ENCODE measurements at places on chromosomes 2 and 18. TPM values are rescaled to one million over a fixed set of nuclear protein-coding genes. Genes with fewer than 3 reads are reported as not detected.

Gene LIMS3
- 0.72 TPM for total RNA-seq

Gene LIPG
- 0.64 TPM for total RNA-seq

- no peak for DNase-seq
These were observed 3.5 kb upstream of the GALNT5 start for GRCh38 chr2:157254041-157254440.

Gene PDE1A
- not detected for total RNA-seq

Gene CXCR1
- total RNA-seq, result not detected

DNA sequence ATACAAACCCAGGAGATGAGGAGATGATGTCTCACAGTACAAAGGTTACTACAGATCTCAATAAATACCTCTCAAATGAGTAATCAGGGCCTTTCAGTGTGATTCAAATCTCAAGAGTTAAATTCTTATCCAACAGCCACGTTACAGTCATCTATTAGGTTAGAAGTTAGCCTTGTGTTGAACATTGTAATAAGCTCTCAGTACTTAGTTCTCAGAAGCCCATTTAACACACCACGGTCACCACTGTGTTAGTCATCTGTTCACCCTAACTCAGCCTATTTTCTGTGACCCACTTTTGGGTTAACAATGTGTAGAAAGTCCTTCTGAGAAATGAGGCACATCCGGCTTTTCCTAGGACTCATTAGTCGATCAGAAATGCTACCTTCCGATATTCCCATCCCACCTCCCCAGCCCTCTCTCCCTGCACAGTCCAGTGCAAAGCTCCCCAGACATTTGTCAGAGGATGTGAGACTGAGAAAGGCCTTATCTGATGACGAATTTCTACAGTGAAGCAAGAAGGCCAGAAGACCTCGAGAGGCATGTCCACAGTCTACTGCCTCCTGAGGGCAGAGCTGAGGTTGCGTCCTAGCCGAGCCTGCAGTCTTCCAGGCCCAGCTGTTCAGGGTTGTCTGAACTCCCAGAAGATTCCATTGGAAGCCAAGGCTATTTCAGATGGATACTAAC is 92.6 kb downstream of the ACTR2 start:
- DNase-seq, result no peak

DNA sequence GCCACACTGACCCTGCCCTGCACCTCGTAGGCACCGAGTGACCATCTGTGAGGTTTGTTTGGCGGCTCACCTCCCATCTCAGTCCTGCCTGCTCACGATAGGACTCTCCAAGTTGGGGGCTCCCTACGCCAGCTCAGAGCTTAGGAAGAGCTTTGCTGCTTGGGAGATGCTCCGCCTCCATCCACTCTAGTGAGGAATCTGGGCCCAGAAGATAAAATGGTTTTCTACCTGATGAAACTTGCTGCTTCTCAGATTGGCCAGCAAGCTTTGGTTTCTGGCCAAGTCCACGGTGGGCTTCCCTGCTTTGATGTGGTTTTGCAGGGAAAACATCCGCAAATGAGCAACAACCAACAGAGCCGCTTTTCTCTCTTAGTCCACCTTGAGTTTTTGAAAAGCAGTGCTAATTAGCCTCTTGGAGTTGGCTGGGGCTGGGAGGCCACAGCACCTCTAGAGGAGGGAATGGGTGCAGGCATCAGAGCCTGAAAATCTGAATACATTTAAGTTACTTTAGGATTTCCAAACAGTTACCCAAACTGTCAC is 42.2 kb downstream of the THNSL2 start:
- no peak for DNase-seq

DNA sequence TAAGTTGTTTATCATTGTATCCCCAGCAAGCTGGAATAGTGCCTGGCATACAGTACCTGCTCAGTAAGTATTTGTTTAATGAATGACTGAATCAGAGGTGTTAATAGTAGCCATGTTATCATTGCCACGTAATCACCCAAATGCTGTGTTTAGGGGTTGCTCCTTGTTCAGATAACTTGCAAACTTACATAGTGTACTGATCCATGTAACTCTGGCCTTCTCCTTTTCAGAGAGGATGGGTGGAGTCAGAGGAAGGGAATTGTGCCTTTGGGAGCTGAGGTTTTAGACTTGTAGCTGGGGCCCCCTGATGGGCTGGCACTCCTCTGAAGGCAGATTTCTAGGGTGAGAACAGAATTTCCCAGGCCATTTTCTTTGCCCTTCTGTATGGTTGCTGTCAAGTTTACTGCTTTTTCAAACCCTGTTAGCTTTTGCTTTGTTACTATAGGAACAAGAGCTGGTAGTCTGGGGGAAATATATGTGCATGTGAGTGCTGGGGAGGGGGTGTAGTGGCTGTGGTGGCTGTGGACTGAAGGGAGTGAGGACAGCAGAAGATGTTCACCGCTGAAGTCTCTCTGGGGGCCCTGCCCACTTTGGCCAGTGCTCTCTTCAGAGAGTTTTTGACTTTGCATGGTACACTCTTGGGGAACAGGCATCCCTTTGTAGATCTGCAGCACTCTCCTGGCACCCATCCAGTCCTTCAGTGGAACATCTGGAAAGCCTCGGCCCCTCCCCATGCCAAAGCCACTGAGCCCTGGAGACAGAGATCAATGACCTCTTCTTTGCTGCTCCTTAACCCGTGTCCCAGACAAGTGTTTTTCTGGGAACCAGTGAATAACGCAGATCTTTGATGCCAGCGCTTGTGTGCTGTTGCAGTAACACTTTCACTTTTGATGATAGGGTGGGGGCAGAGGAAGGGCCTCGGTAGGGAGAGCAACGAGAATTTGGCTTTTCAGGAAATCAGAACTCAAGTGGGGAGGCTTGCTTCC is 209.0 kb downstream of the PRKCE start:
- peak; percentile 20 for DNase-seq

- no peak for DNase-seq
These were observed 145.5 kb downstream of the FTCDNL1 start for GRCh38 chr2:199705538-199705937.

Gene GALM
- 42.2 TPM for total RNA-seq

Gene ANKRD29
- not detected for total RNA-seq

Gene UGT1A10
- not detected for total RNA-seq

- no peak for DNase-seq
These were observed 10.8 kb downstream of the SNED1 start for GRCh38 chr2:241009191-241009590.

- DNase-seq, result no peak
These were observed 11.5 kb upstream of the NFATC1 start for GRCh38 chr18:79384151-79384807.

Gene SOX11
- total RNA-seq, result not detected

Gene LRRC30
- not detected for total RNA-seq

GRCh38 chr2:180442860-180443644 is 436.0 kb upstream of the CWC22 start:
- DNase-seq, result no peak

DNA sequence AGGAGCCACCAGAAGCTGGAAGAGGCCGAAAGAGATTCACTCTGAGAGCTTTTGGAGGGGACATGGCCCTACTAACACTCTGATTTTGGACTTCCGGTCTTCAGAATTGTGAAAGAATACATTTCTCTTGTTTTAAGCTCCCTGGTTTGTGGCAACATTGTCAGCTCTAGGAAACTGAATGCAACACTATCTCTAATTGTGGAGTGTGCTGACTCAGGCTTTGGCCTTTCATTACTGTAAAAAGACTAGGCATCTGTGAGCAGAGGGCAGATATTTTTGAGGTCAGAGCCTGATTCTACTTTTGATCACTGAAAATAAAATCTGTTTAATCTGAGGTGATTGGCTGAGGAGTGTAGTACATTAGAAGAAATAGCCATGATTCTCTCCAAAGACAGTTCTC is 185.4 kb upstream of the FAM98A start:
- no peak for DNase-seq

- no peak for DNase-seq
These were observed 67.1 kb upstream of the POU3F3 start for GRCh38 chr2:104786821-104787220.

DNA sequence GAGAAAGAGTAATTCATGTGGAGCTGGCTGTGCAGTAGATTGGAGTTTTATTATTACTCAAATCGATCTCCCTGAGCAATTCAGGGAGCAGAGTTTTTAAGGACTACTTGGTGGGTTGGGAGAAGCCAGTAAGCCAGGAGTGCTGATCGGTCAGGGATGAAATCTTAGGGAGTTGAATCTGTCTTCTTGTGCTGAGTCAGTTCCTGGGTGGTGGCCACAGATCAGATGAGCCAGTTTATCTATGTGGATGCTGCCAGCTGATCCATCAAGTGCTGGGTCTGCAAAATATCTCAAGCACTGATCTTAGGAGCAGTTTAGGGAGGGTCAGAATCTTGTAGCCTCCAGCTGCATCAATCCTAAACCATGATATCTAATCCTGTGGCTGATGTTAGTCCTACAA is 17.0 kb upstream of the UGT1A8 start:
- no peak for DNase-seq

Gene STK17B
- 157 TPM for total RNA-seq

DNA sequence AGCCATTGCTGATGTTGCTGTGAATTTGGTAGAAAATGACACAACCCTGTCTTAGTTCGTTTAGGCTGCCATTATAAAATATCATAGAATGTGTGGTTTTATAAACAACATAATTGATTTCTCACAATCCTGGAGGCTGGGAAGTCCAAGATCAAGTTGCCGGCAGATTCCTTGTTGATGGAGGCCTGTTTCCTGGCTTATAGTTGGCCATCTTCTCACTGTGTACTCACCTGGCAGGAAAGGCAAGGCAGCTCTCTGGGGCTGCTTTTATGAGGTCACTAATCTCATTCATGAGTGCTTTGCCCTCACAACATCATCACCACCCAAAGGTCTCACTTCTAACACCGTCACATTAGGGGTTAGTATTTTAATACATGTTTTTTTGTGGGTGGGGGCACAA is 58.4 kb downstream of the PHLPP1 start:
- DNase-seq, result no peak

DNA sequence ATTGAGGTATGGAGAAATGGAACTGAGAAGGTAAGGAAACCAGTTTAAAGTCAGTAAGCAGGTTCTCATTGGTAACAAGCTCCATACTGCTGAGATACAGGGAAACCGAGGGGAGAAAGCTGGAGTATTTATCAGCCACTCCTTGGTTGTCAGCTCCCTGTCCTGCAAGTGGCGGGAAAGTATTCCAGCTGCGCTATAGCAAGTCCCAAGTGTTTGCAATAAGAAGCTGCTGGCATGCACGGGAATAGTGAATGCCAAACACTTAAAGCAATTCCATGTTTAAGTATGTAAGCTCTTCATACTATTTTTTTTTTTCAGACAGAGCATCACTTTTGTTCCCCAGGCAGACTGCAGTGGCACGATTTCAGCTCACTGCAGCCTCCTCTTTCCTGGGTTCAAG is 1601.1 kb downstream of the SUCLG1 start:
- DNase-seq, result no peak

- DNase-seq, result no peak
These were observed 385.3 kb upstream of the NRP2 start for GRCh38 chr2:205296959-205297358.

GRCh38 chr2:238320648-238321281 is 447 bp downstream of the TRAF3IP1 start:
- no peak for DNase-seq

DNA sequence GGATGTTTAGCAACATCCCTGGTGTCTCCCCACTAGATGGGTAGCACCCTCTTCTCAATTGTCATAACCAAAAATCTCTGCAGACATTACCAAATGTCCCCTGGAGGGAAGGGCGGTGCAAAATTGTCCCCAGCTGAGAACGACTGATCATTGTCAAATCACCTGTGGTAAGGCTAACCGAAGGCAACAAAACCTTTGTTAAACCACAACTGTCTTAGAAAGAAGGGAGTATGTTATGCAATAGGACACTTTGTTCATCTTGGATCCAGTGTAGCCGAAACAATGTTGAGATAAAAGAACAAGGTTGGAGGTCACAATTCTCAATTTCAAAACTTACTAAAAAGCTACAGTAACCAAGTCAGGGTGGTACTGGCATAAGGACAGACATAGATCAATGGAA is 50.3 kb upstream of the ST3GAL5 start:
- DNase-seq, result no peak

GRCh38 chr2:26584656-26585055 is 56.5 kb downstream of the CIB4 start:
- DNase-seq, result no peak

DNA sequence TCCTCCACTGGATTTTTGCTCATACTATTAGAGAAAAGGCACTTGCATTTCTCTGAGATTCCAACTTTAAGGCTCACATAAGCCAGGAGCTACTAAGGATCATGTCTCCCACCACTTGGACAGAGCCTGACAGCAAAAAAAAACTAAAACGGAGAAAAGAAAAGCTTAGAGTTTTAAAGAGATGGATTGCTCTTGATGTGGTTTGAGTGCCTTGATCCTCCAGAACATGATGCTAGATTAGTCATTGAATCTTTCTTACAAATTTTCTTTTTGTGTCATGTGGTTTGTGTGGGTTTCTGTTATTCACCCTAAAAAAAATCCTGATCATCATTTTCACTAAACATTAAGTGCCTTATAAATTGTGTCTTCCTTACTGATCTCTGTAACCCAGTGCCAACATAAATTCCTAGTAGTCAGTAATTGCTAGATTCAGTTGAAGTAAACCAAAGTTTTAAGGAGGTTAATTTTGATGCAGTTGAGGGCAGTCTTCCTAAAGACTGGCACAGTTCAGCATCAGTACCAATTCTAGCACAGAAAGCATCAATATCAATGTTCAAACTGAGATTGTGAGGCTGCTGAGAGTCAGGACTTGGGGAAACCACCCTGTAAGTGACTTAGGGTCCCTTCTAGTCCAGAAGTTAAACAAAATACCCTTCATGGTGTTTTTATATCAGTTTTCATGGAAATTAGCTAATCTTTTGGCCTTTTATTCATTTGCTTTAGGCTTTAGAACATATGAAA is 206.3 kb downstream of the RAD51AP2 start:
- no peak for DNase-seq

GRCh38 chr2:191836471-191836852 is 10.4 kb downstream of the CAVIN2 start:
- DNase-seq, result no peak

DNA sequence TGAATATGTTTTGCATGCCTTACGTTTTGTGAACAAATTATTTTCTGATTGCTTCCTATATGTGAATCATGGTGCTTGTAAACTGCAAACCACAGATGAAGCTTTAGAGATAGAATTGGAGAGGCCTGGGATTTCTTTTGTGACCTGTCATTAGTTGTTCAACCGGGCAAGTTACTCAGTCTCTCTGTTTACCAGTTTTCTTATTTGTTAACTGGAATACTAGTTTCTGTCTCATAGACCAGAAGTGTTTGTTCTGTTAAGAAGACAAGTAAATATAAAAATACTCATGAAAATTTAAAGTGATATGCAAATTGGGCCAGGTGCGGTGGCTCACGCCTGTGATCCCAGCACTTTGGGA is 27.3 kb downstream of the DGKD start:
- no peak for DNase-seq

DNA sequence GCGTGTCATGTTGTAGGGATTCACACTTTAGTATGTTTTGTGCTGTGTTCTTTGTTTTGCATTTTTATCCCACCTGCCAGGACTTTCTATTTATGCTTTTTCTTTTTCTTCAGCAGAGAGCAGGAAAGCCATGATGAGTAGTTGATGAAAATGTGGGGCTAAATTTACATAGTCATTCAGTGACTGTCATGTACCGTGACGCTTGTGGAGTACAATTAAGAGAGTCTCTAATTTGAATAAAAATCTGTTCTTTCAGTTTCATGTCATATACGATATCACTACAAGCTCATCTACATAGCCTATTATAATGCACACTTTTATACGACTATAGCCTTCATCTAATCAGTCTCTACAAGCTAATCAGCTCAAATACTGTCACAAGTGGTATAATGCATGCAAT is 112.7 kb upstream of the SPATS2L start:
- no peak for DNase-seq

Gene DHX57
- total RNA-seq, result 22.1 TPM

Data from activated naive CD8-positive, alpha-beta T cell treated with anti-CD3 and anti-CD28 coated beads for 36 hours (primary cell).